ENCODE measurements at places on chromosomes 1 and 21. TPM values are rescaled to one million over a fixed set of nuclear protein-coding genes. Genes with fewer than 3 reads are reported as not detected.

Gene AIDA
- total RNA-seq, result 65.4 TPM

Gene AADACL4
- not detected for total RNA-seq

Gene PRR9
- not detected for total RNA-seq

Gene TSPAN1
- total RNA-seq, result 1.0 TPM

Gene PDC
- not detected for total RNA-seq

Gene KHDRBS1
- total RNA-seq, result 65.4 TPM

Gene HES3
- not detected for total RNA-seq

Gene BCAN
- total RNA-seq, result not detected

Gene KRTAP19-1
- total RNA-seq, result not detected

Gene SESN2
- 3.8 TPM for total RNA-seq

Gene LIPI
- total RNA-seq, result not detected

Gene IFNLR1
- total RNA-seq, result 6.1 TPM

Gene MXRA8
- total RNA-seq, result 38.8 TPM

Gene ZNF648
- total RNA-seq, result not detected

Gene TLR5
- 2.0 TPM for total RNA-seq

Gene MYOC
- 4.0 TPM for total RNA-seq

Gene APCS
- 0.39 TPM for total RNA-seq

Gene KAZN
- total RNA-seq, result 12.7 TPM

Gene FALEC
- total RNA-seq, result not detected

Gene RUSC1
- total RNA-seq, result 23.1 TPM

Gene ADIPOR1
- 85.6 TPM for total RNA-seq

Gene ANKRD65
- total RNA-seq, result 3.1 TPM

Gene CSF3R
- total RNA-seq, result 5.0 TPM

Gene SLC35F3
- total RNA-seq, result not detected

Gene TSPAN2
- total RNA-seq, result 11.1 TPM

Gene FHL3
- 8.6 TPM for total RNA-seq

Gene TMEM50A
- total RNA-seq, result 83.9 TPM

Gene CDCA8
- 0.25 TPM for total RNA-seq

Gene HOOK1
- 7.8 TPM for total RNA-seq

Gene KDM1A
- total RNA-seq, result 34.4 TPM

Gene ELAPOR1
- total RNA-seq, result 0.28 TPM

Gene NTMT2
- 3.5 TPM for total RNA-seq

Gene KDM5B
- 22.0 TPM for total RNA-seq

Gene SLC9C2
- 0.42 TPM for total RNA-seq

Gene IL20
- not detected for total RNA-seq

Gene PTGFRN
- total RNA-seq, result 157 TPM

Gene IFI44
- 13.3 TPM for total RNA-seq

Gene LMX1A
- total RNA-seq, result not detected

Gene RBM11
- total RNA-seq, result 2.0 TPM

Gene IRF2BP2
- total RNA-seq, result 107 TPM

Gene PLA2G2F
- total RNA-seq, result not detected

Gene HCN3
- total RNA-seq, result 0.97 TPM

Gene CBR3
- total RNA-seq, result 3.1 TPM

Gene WDR77
- 29.2 TPM for total RNA-seq

Gene OR2M4
- not detected for total RNA-seq

Gene ACTL8
- total RNA-seq, result not detected

Gene PADI4
- total RNA-seq, result 0.40 TPM

Gene AHDC1
- total RNA-seq, result 48.5 TPM

Gene PSEN2
- total RNA-seq, result 17.2 TPM

Gene HLX
- 4.1 TPM for total RNA-seq

All from right cardiac atrium (tissue), 5 donors.